ENCODE measurements at places on chromosomes 13 and 19.

DNA sequence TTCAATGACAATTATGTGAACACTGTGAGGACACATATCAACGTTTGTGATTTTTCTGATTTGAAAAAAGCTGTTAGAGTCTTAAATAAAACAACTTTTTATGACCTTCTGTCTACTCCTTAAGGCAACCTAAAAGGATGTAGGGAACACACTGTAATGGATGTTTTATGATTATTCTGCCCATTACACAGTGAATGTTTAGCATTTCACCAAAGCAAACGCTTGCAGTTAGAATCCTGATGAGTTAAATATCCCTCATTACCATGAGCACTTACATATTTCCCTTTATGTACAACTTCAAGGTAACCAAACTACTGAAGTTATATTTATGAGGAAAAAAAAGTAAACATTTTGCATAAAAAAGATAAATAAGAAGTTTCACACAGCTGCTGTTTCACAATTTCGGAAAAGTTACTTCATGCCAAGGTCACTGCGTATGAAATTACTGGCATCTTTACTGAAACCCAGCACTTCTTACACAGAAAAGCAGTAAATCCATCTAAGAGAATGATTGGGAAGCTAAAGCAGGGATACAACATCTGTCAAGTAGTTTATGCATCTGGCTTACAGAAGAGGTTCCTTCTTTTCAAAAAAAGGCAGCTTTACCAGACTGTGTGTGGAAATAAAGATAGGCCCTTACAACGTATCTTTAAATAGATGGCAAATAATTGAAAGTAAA, 733.7 kb upstream of the ATXN8OS start:
- no peak for DNase-seq

GRCh38 chr13:68927387-68928026, 1180.1 kb upstream of the ATXN8OS start:
- DNase-seq, result peak; percentile 2

GRCh38 chr19:30449673-30450072, 77.5 kb downstream of the ZNF536 start:
- no peak for DNase-seq

GRCh38 chr13:100811024-100811865, 136.7 kb upstream of the TMTC4 start:
- no peak for DNase-seq

GRCh38 chr13:98105929-98106336, 37.0 kb upstream of the FARP1 start:
- DNase-seq, result no peak

DNA sequence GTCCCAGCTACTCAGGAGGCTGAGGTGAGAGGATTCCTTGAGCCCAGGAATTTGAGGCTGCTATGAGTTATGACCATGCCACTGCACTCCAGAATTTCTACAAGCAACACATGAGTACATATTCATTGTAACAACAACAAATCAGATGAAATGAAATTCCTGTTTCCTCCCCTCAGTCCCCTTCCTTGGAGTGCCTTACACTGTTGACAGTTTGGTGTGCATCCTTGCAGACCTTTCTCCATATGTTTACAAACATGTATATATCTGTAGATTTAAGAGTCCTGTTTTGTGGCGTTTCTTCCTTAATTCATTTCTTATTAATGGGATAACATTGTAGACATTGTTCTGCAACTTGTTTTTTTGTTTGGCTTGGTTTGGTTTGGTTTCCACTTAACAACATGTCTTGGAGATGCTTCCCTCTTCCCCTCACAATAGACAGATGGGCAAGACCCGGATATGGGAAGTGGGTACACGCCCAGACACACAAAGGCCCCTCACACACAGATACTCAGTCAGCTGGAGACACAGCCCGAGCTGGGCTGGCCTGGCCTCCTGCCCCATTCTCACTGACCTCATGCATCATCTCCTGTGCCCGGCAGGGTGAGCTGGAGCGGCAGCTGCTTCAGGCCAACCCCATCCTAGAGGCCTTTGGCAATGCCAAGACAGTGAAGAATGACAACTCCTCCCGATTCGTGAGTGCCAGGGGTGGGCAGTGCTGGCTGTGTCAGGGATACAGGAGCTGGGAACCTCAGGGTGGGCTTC, 21.7 kb downstream of the MYH14 start:
- no peak for DNase-seq

GRCh38 chr13:98396071-98396710, 180.7 kb downstream of the STK24 start:
- no peak for DNase-seq

GRCh38 chr19:18388100-18388959, 2.4 kb downstream of the GDF15 start:
- DNase-seq, result peak; percentile 36

- DNase-seq, result no peak
Measured at GRCh38 chr13:33410619-33411018, 125.1 kb upstream of the STARD13 start.
